ENCODE measurements at places on chromosomes 12 and 14.

DNA sequence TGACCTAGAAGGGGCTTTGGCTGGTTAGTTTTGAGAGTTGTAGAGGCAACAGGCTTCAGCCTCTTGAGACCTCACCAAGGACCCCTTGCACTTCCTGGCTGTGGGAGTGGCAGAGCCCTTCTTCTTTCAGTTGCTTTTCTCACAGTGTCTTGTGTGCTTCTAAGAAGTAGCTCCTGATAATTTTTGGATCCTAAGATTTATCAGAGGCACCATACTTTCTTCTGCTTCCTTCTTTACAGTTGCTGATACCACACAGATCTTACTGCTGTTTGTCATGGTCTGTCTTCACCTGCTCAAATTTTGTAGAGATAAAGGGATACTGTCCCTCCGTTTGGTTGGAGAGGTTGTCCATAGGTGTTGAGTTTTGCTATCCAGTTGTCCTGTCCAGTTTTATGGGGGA is 33.8 kb downstream of the VRK1 start:
- DNase-seq: no peak

- DNase-seq: no peak
Observed at GRCh38 chr12:18320036-18320617, 58.8 kb downstream of the PIK3C2G start.

- DNase-seq: no peak
Observed at GRCh38 chr12:15939111-15939510, 28.0 kb downstream of the DERA start.

GRCh38 chr12:88142610-88142991 is 494 bp downstream of the TMTC3 start:
- no peak for DNase-seq

DNA sequence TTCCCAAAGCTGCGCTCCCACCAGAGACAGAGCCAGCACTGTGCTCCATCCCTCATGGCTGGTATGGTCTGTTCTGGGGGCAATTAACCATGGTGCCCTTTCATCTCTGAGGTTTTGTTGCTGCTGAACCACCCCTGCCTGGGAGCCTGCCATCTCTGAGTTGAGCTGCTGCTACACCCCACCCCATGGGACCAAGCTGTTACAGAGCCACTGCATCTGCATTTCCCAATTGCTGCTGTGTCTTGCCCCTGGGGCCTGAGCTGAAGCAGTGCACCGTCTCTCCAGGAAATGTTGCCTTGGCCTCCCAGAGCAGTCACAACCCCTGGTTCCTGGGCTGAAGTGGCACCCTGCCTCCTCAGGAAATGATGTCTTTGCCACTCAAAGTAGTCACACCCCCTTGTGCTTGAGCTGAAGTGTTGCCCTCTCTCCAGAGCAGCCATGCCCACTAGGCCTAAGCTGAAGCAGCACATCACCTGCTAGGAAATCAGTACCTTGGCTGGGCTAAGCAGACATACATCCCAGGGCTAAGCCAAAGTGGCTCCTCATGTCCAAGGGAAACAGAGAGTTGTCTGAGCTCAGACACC is 140.3 kb downstream of the RERGL start:
- DNase-seq: no peak

Data from NCI-H2171 (cell line).